Urinary bladder (tissue), 4 donors: ENCODE measurements at places on chromosomes 16 and 17. TPM values are rescaled to one million over a fixed set of nuclear protein-coding genes. Genes with fewer than 3 reads are reported as not detected.

FBXO39 gene
- 0.56 TPM for polyA plus RNA-seq

CRYBA1 gene
- not detected for polyA plus RNA-seq

NPTX1 gene
- 2.3 TPM for polyA plus RNA-seq

KRTAP1-3 gene
- polyA plus RNA-seq: not detected

VASN gene
- 47.6 TPM for polyA plus RNA-seq

NPW gene
- polyA plus RNA-seq: 0.08 TPM

KRTAP9-1 gene
- polyA plus RNA-seq: not detected

CD300E gene
- 2.1 TPM for polyA plus RNA-seq

SLC5A10 gene
- 0.05 TPM for polyA plus RNA-seq

TEX14 gene
- 0.09 TPM for polyA plus RNA-seq

SYNGR3 gene
- 1.8 TPM for polyA plus RNA-seq

TBC1D3E gene
- polyA plus RNA-seq: 0.06 TPM

CDC27 gene
- 33.8 TPM for polyA plus RNA-seq

EMP2 gene
- 41.7 TPM for polyA plus RNA-seq

NTN3 gene
- 0.19 TPM for polyA plus RNA-seq

SLC52A1 gene
- polyA plus RNA-seq: 0.35 TPM

NAE1 gene
- polyA plus RNA-seq: 36.2 TPM

CDRT15L2 gene
- polyA plus RNA-seq: not detected

NPLOC4 gene
- 45.3 TPM for polyA plus RNA-seq

ATP1B2 gene
- 6.4 TPM for polyA plus RNA-seq

KIF22 gene
- 27.0 TPM for polyA plus RNA-seq

MATCAP1 gene
- polyA plus RNA-seq: 20.9 TPM

HBZ gene
- 0.47 TPM for polyA plus RNA-seq

NPIPA5 gene
- 4.6 TPM for polyA plus RNA-seq

CCDC144A gene
- 1.3 TPM for polyA plus RNA-seq

ANKRD40CL gene
- not detected for polyA plus RNA-seq

CLEC3A gene
- polyA plus RNA-seq: 12.4 TPM

RNF157 gene
- 5.8 TPM for polyA plus RNA-seq

NPIPB13 gene
- polyA plus RNA-seq: 3.7 TPM

SLC16A11 gene
- polyA plus RNA-seq: 1.5 TPM

ITPRIPL2 gene
- 14.5 TPM for polyA plus RNA-seq

DOC2A gene
- 0.53 TPM for polyA plus RNA-seq

TMC8 gene
- 3.6 TPM for polyA plus RNA-seq

KRT28 gene
- polyA plus RNA-seq: not detected

KRTAP17-1 gene
- not detected for polyA plus RNA-seq
